ENCODE measurements at places on chromosomes 4 and X. TPM values are rescaled to one million over a fixed set of nuclear protein-coding genes. Genes with fewer than 3 reads are reported as not detected.

DNA sequence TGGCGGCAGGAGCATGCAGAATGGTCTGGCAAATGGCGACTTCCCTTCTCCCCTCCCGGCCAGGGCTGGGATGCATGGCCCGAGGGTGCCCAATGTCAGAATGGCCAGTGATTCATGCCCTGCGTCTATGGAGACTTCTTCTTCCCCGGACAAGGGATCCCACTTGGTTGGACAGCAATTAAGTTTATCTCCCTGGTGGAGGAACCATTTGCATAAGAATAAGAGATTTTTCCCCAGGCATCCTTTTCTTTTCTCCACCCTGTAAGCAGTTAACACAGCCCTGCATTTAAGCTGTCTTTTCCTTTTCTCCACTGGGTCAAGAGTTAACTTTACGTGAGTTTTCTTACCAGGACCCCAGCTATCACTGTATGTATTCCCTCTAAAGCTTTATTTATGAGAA is 856.6 kb downstream of the GLUD2 start:
- no peak for DNase-seq

IL21 gene
- not detected for total RNA-seq

CENPVL1 gene
- not detected for total RNA-seq

DNA sequence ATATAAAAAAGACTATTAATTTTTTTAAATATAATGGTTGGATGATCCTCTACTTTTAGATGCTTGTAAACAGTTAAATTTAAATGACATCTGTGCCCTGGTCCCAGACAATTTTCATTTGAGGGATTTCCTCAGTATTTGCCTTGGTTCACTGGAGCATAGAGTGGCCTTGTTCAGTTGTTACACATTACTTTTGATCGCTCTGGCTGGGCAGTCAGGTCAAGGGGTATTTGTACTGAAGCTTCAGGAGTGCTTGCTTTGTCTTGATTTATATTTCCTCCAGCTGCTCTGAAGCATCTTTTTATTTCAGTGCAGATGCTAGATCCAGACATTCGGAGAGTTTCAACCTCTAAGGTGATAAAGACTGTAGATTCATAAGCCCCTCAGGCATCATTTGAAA is 50.0 kb downstream of the COMMD8 start:
- DNase-seq: peak; percentile 87

DNA sequence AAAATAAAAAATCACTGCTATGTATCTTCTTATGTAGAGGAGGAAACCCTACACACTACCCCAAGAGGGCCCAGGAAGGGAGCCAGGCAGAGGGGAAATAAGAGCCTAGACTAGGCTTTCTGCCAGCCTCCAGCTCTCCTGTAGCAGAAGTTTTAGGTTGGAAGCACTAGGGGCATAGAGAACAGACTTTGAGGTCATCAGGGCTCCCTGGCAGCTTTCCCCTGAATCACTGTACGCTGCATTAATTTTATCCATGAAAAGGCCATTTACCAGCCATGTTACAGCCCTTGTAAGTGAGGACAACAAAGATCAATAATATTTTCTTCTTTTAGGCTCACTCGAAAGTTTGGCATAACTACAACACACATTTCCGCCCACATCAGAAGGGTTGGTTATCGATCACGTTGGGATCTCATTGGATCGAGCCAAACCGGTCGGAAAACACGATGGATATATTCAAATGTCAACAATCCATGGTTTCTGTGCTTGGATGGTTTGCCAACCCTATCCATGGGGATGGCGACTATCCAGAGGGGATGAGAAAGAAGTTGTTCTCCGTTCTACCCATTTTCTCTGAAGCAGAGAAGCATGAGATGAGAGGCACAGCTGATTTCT is 24.7 kb downstream of the RPL9 start:
- no peak for DNase-seq

- DNase-seq: peak; percentile 26
These were observed 1.1 kb downstream of the RPS6KA6 start for GRCh38 chrX:84186603-84187532.

DNA sequence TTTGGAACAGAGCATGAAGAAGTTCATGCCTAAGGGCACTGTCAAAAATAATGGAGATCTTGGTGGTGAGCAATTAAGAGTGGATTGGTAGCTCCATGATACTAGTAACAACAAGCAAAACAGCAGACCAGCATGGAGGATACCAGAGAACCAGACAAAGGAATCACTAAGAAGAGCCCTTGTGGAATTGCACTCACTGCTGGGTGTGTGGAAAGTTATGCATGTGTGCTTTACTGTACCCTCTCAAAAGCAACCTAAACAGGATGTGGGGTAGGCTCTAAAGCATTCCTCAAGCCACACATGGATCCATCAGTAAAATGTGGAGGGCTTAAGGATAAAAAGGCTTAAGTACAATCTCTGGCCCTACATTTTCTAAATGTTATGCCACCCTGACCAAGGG is 69.5 kb downstream of the AR start:
- DNase-seq: no peak

F8 gene
- 41.3 TPM for total RNA-seq

DNA sequence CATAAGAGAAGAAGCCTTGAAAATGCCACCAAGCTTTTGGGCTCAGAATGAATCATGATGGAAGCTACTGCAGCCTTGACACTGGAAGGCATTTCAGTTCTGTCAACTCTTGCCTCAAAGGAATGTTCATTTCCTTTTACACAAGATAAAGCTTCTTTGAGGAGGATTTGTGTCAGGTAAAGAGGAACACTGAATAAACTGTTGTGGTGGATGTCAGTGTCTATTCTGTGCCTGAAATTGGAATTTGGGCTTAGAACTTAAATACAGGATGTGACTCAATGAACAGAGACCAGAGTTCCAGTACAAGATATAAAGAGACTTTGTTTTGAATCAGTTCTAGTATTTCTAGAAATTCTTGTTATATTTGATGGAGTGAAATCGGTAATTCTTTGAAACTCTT is 313.2 kb downstream of the PACRGL start:
- no peak for DNase-seq

DNA sequence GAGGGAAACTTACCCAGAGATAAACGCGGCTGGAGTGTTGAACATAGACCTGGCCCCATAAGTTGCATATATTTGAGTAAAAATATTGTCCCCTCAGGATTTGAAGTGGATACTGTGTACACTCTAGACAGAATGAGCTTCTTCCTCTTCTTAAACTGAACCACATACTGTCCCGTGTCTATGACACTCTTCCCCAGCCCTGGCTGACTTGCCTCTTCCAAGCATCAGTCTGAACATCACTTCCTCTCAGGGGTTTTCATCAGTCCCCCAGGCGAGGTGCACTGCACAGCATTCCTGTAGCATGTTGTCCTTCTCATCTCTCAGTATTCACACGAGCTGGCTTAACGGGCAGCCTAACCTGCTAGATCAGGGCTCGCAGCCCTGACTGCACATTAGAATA is 80.5 kb upstream of the TMEM150C start:
- no peak for DNase-seq

- no peak for DNase-seq
These were observed 516.3 kb downstream of the ZIC3 start for GRCh38 chrX:138082251-138082650.

DNA sequence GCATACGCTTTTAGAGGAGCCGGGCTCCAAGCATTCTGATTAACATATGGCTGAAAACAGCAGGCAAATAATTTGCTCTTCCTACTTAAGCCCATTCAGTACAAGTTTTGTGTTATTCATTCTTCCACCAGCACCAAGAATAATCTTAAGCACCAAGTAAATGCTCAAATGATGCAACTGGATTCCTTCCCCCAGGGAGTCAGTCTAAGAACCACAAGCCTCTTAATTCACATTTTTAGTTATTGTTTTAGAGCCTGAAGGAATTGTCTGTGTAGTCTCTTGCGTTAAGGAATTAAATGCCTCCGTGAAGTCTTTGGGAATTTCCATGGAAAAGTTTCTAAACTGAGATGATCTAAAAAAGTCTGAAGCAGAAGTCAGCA is 61.5 kb upstream of the MAGEB2 start:
- no peak for DNase-seq

DNA sequence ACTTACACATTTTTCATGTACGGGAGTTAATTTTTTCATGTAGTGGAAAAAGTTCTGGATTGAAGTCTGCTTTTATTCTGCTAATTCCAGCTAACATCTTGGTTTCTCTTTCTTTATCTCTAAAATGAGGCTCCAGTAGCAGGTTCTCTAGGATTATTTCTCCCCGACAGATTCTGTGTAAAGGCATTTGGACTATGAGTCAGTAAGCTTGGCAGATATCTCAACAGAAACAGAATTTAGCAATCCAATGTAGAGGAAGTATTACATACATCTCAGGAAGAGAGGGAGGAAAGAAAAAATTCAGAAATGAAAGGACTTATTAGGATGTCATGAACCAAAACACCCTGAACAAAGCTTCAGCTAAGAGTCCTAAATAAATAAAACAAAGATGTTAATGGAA is 1682.3 kb upstream of the TENM3 start:
- DNase-seq: no peak

DNA sequence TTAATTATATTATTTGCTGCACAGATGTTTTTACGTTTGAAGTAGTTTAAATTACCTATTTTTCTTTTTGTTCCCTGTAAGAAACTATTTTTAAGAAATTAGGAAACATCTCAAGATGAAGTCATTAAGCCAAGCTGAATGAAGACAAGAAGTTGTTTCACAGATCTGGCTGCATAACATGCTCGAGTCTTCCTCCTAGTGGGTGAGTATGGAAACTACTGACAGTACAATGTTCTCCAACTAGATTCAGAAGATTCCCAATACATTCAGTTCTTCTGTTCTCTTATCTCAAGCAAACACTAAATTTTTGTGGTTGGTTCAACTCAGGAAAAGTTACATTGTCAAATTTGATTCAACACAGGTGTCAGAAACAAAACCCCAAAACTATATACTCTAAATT is 256.8 kb upstream of the VCX start:
- peak; percentile 43 for DNase-seq

DNA sequence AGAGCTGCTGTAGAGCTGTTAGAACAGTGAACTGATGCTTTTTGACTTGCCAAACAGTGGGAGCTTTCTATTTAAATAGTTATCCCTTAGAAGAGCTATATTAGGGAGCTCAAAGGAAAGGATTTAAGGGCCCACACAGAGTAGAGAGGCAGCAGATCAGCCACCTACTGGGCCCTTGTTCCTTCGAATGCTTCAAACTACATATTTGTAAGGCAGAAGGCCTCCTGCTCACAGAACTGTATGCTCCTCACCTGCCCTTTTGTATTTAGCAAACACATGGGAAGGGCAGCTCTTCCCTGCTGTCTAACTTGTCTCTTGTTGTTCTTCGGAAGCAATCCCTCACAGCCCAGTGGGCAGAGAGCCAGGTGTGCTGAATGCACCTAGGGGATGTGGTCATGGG is 38.0 kb downstream of the IL1RAPL1 start:
- no peak for DNase-seq

DNA sequence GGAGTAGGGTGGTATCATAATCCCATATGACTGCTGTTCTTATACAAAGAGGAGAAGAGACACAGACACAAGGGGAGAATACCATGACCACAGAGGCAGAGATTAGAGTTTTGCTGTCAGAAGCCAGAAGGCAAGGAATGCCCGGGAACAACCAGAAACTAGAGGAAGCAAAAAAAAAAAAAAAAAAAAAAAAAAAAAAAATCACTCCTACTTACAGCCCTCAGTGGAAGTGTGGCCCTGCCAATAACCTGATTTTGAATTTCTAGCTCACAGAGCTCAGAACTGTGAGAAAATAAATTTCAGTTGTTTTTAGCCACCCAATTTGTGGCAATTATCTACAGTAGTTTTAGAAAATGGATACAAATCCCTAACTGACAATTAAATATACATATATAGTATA is 30.4 kb upstream of the UBE2NL start:
- no peak for DNase-seq

DNA sequence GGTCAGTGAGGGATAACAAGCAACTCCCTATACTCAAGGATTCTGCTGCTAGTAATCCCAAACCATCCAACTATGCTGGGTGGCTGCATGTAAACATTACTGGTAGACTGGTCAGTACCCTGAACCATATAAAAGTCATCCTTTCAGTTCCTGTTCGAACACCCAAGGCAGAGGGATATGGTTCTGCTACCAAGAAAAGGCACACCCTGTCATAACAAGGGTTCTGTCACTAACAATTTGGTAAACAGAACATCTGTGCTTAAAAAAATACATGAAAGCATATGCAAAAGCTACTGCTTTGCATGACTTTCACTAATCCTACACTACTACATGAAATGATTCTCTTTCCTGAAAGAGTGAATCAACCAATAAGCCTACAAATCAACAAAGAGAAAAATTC is 76.8 kb upstream of the MCF2 start:
- DNase-seq: no peak

DNA sequence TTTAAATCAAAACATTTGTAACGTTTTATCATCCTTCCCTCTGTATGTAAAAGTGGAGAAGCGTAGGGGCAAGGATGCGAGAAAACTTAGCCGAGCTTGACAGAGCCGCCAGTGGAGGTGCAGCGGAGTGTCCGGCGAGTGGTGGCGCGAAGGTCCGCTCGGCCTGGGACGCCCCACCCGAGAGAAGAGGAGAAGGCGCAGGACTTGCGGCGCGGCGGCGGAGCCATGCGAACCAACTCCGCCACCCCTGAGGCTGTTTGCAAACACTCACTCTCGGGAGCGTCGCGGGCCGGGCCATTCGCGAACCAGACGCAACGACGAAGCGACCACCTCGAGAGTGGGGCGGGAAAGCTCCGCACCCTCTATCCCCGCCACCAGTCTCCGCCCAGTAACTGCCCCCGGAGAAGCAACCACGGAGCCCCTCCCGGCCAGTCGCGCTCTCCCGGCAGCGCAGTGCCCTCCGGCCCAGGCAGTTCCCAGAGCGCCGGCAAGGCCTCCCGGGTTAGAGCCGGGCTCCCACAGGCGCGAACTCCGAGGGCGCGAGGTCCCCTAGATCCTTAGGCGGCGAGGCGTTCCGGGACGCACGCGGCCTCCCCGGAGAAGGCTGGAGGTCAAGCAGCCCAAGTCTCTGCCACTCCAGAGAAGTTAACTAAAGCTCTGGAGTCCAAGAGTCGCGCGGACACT is 2.3 kb upstream of the MAB21L2 start:
- DNase-seq: peak; percentile 73

DNA sequence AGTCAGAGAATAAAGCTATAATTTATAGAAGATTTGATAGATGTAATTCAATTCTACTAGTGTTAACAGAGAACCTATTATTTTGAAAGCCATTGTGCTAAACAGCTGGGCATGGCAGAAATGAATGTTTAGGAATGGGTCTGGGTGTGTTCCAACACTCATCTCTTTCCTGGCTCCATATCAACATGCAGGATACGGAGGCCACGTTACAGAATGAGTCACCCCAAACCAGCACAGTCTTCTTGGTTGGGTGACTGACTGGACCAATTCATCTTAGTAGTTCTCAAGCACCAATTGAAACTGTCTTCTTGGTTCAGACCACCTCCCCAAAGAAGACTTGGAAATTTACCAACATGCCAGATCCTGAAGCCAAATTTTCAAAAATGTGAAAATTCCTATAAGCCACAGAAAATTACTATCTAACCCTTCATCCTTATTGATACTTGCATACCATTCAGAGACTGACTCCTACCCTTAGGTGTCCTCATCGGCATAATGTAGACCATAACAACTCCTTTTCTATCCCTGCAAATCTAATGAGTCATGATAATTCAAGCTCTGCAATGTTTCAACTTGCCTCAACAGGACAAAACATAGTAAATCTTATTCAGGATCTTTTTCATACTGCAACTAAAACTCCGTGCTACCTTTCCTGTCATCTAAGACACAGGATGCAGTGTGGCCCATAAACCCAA is 52.0 kb upstream of the ATOH1 start:
- DNase-seq: no peak

- DNase-seq: no peak
These were observed 101.8 kb downstream of the ATP11C start for GRCh38 chrX:139831017-139831416.

METAP1 gene
- 33.8 TPM for total RNA-seq

GRPR gene
- 0.25 TPM for total RNA-seq

RNF150 gene
- 34.2 TPM for total RNA-seq

GRCh38 chrX:32524385-32524784 is 687.0 kb downstream of the DMD start:
- no peak for DNase-seq

TBC1D9 gene
- 38.6 TPM for total RNA-seq

Data from kidney (tissue), 22 donors.